ENCODE measurements at places on chromosomes 16 and 17. TPM values are rescaled to one million over a fixed set of nuclear protein-coding genes. Genes with fewer than 3 reads are reported as not detected.

The SLC5A10 gene
- not detected for total RNA-seq

The VMO1 gene
- 0.13 TPM for total RNA-seq

The JPT1 gene
- total RNA-seq: 396 TPM

The CPHXL2 gene
- not detected for total RNA-seq

The KIF19 gene
- 4.9 TPM for total RNA-seq

The ST6GALNAC1 gene
- total RNA-seq: not detected
